ENCODE measurements at places on chromosomes 6 and 20. TPM values are rescaled to one million over a fixed set of nuclear protein-coding genes. Genes with fewer than 3 reads are reported as not detected.

REM1 gene
- total RNA-seq, result not detected

CCDC170 gene
- not detected for total RNA-seq

SPAG4 gene
- total RNA-seq, result 3.2 TPM

OOEP gene
- not detected for total RNA-seq

FLRT3 gene
- 0.30 TPM for total RNA-seq

TTBK1 gene
- not detected for total RNA-seq
